ENCODE measurements at places on chromosomes 6 and 20.

GRCh38 chr6:2970034-2970685 is 1.2 kb downstream of the SERPINB6 start:
- DNase-seq, result no peak

- DNase-seq, result no peak
These were observed 113.5 kb upstream of the BTN3A2 start for GRCh38 chr6:26251354-26252076.

GRCh38 chr6:72151742-72152141 is 265.4 kb downstream of the RIMS1 start:
- no peak for DNase-seq

GRCh38 chr6:116665464-116665863 is 3.1 kb downstream of the ZUP1 start:
- no peak for DNase-seq

DNA sequence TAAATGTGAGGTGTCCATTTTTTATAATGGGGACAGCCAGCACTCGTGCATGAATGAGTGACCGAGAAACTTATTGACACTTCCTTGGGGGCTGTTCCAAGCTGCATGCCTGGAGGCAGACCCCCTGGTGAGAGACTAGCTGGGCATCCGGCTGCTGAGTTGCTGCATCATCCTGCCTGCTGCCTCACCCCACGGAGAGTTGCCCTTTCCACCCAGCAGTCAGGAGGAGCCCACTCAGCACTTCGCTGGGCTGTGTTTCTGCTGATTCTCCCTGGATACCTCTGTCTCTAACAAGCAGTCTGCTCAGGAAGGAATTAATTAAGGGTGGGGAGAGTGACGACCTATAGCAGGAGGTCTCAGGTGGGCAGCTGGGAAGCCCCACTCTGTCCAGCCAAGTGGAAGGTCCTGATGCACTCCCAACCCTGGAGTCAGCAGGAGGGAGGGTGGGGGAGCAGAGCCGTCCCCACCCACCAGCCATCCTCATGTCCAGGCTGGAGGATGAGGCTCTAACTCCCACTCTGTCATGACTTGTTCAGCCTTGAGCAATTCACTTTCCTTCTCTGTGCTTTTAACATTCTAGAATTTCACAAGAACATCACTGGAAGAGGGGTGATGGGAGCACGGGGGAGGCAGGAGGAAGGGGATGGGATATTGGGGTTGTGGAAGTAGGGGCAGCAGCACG is 177.3 kb downstream of the LRFN2 start:
- no peak for DNase-seq

GRCh38 chr6:87093651-87094050 is 1.3 kb downstream of the CGA start:
- no peak for DNase-seq

DNA sequence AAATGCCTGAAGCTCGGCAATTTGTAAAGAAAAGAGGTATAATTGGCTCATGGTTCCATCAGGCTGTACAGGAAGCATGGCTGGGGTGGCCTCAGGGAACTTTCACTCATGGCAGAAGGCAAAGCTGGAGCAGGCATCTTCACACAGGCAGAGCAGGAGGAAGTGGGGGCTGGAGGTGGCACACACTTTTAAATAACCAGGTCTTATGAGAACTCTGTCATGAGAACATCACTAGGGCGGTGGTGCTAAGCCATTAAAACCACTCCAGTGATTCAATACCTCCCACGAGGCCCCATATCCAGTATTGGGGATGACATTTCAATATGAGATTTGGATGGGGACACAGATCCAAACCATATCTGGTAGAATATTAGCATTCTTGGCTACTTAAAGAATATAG is 345.2 kb downstream of the ARHGAP18 start:
- no peak for DNase-seq

DNA sequence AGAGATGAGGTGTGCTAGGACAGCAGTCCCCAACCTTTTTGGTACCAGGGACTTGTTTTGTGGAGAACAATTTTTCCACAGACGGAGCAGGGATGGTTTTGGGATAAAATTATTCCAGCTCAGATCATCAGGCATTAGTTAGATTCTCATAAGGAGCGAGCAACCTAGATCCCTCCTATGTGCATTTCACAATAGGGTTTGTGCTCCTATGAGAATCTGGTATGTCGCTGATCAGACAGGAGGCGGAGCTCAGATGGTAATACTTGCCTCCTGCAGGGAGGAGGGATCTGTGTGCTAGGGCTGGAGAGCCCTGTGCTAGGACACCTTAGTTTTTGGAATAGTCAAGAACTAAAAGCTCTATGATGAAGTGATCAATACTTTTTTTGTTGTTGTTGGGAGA is 2.5 kb downstream of the SMIM13 start:
- DNase-seq, result no peak

- no peak for DNase-seq
These were observed 76.0 kb downstream of the SRC start for GRCh38 chr20:37421988-37422387.

DNA sequence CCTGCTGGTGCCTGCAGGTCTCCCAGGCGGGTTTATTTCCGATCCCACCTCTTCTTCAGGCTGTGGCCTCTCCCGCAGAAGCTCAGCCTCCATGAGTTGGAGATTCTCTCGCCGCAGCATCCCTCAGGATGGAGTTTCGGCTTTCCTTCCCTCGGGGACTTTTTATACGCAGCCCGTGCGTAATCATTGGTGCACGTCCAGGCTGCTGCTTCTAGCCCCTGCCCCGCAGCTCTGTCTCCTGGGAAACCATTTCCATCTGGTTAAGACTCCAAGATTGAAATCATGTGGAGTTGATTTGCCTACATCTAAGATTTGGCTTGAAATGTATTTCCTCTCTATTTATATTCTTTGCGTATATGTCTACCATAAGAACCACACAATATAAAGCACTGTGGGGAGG is 46.7 kb upstream of the CARMIL1 start:
- no peak for DNase-seq

DNA sequence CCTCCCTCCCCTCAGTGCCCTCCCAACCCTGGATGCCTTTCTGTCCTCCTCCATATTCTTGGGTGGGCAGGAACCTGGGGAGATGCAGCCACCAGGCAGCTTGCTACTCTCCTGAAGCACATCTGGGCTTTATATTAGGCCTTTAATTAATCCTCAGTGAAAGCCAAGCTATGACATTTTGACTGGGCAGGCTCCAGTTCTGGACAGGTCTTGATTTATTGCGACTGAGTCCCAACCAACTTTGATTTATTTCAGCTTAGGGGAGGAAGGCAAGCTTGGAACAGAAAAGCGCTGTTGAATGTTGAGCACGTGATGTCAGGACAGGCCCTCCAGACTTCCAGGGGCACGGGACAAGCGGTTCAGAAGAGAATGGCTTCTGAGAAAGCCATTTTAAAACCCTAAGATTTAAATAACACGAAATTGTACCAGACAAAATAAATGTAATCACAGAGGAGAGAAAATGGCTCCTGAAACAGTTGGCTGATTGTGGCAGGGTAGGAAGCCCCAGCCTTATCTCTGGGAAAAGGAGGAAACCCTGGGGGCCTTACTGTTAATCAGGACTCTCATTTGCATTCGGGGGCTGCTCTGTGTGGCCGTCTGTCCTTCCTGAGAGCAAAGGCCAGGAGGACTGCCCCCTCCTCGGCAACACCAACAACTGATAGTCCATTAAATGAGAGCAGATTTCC is 294.2 kb downstream of the FOXC1 start:
- no peak for DNase-seq

DNA sequence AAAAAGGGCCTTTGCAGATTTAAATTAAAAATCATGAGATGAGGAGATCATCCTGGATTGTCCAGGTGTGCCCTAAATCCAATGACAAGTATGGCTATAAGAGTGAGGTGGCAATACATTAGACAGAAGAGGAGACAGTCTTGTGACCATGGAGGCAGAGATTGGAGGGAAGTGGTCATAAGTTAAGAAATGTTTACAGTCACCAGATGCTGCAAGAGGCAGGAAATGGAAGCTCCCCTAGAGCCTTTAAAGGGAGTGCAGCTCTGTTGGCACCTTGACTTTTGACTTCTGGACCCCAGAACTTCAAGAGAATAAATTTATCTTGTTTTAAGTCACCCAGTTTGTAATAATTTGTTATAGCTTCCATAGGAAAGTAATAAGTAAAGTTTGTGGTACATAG is 61.1 kb downstream of the HMGN3 start:
- DNase-seq, result no peak

GRCh38 chr6:117817499-117817898 is 89.6 kb upstream of the SLC35F1 start:
- no peak for DNase-seq

DNA sequence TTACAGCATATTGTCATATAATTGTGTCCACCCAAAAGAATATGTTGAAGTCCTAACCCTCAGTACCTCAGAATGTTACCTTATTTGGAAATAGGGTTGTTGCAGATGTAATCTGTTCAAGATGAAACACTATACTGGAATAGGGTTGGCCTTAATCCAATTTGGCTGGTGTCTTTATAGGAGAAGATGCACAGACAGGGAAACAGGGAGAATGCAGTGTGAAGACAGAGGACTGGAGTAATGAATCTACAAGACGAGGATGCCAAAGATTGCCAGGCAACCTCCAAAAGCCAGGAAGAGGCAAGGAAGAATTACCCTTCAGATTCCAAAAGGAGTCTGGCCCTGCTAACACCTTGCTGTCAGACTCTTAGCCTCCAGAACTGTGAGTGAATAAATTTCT is 482.9 kb downstream of the PTPRT start:
- no peak for DNase-seq

- no peak for DNase-seq
These were observed 34.4 kb upstream of the RNF217 start for GRCh38 chr6:124927806-124928205.

GRCh38 chr6:124903797-124904196 is 58.4 kb upstream of the RNF217 start:
- no peak for DNase-seq

- DNase-seq, result no peak
These were observed 58.3 kb upstream of the CARMIL1 start for GRCh38 chr6:25220857-25221256.

GRCh38 chr20:40019510-40019909 is 669.5 kb downstream of the MAFB start:
- no peak for DNase-seq

DNA sequence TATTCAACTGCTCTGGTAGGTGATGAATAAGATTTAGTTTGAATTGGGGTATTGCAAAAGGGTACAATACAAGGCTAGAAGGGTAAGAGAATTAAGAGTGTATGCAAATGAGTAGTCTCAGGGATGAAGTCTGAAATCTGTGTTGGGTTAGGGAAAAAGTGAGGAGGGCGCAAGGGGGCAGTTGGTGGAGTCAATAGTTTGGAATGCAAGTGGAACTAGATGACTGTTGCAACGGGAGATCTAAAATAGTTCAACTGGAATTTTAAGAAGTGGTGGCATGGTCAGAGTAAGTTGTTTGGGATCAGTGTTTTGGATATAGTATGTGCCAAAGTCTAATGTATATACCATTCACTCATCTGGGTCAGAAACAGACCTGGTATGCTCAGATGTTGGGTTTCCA is 329.6 kb downstream of the GJA1 start:
- no peak for DNase-seq

- DNase-seq, result no peak
These were observed 15.3 kb upstream of the NKAIN2 start for GRCh38 chr6:123788319-123788718.

DNA sequence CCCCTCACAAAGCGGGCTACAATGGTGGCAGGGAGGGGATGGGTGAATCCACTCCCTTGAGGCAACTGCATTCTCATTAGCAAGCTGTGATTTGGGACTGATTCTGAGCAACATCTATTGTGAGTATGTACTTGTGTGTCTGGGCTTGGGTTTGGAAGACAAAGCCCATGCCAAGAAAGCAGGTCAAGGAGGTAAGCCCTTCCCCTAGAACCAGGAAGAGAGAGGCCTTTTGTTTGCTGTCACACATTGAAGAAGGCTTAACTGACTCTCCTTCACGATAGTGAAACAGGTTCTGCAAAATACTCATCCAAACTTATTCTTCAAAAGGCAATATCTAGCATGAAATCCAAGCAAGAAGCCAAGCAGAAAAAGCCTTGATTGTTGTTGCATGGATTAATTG is 403.1 kb upstream of the ID4 start:
- DNase-seq, result no peak

DNA sequence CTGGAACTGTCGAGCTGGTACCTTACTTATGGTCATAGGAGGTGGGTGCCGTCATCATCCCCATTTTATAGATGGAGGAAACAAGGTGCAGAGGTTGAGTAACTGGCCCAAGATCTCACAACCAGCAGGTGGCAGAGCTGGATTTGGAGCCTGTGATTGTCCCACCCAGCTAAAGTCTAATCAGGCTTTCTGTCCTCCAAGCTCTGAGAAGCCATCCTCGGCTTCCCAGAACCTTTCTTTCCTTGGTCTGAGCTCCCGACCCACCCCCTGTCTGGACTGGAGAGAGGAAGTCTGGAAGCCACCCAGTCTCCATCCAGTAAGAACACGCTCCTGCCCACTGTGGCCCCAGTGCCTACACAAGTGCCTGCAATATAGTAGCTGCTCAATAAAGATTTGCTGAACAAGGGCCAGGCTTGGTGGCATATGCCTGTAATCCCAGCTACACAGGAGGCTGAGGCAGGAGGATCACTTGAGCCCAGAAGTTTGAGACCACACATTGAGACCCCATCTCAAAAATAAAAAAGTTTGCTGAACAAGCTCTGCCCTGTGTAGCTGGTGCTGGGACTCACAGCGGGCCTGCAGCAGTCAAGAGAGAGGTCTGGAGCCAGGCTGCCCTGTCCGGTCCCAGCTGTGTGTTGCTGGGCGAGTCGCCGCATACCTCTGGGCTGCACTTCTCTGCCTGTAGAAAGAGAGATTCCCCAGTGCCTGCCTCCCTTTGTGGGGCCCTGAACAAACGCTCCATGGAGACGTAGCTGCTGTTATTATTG is 32.5 kb upstream of the DLGAP4 start:
- no peak for DNase-seq

- no peak for DNase-seq
These were observed 20.1 kb upstream of the UBE2V1 start for GRCh38 chr20:50133041-50133440.

- no peak for DNase-seq
These were observed 5.5 kb downstream of the CST1 start for GRCh38 chr20:23745247-23745646.

GRCh38 chr6:150332939-150333584 is 35.8 kb upstream of the IYD start:
- no peak for DNase-seq

DNA sequence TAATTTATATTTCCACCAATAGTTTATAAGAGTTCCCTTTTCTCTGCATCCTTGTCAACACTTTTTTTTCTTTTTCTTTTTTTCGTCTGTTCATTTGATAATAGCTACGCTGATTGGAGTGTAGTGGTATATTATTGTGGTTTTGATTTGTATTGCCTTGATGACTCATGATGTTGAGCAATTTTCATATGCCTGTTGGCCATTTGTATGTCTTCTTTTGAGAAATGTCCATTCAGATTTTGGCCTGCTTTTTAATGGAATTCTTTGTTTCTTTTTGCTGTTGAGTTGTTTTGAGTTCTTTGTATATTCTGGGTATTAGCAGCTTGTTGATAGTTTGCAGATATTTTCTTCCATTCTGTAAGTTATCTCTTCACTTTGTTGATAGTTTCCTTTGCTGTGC is 773.4 kb downstream of the KIF16B start:
- DNase-seq, result no peak

DNA sequence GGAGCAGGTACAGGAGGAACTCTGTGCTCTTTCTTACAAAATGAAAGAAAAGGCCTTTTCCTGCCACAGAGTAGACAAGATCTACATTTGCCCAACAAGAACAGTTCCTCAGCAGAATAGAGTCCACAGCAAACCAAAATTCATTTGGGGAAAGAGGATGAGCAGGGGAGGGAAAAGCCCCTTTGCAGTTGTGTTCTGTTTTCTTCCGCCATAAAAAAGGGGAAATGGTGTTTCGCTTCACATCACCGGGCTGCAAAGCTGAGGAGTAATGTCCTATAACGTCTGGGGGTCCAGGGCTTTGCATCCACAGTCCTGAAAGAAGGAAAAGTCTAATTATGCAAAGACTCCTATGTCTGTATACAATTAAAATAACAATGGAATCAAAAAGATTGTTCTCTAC is at the start of gene GPR31:
GPR31 (minus strand) TSS at position 118 of the 400 bp plus-strand sequence. CDS start 149 bp downstream, outside the sequence.
- no peak for DNase-seq
